Stimulated activated naive CD8-positive, alpha-beta T cell treated with anti-CD3 and anti-CD28 coated beads, Interleukin-15, Interleukin-2, amounts not matched to agents 100 U/mL and 50 U/mL, for 24 hours (primary cell): ENCODE measurements at places on chromosomes 13 and 19.

DNA sequence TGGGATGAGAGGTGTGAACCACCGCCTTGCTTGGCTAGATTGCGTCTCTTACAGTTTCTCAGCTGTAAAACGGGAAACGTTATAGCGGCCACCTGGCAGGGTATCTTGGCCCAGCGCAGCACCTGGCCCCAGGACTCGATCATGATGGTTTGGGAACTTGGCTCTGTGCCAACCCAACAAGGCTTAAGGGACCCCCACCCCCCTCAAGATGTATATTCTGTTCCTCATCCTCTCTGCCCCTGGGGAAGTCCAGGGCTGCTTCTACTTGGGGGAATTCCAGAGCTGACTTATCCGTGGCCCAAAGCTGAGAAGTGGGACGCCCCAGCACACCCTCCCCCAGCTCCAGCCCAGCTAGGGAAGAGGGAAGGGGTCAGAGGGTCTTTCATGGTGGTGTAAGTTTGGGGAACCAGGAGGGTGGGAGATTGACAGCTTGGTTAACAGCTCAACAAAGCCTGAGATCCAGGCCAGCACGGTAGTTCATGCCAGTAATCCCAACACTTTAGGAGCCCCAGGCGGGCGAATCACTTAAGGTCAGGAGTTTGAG is 695 bp downstream of the ICAM1 start:
- peak; percentile 57 for DNase-seq

GRCh38 chr19:10228920-10229319 is 2.2 kb downstream of the S1PR2 start:
- peak; percentile 41 for DNase-seq

DNA sequence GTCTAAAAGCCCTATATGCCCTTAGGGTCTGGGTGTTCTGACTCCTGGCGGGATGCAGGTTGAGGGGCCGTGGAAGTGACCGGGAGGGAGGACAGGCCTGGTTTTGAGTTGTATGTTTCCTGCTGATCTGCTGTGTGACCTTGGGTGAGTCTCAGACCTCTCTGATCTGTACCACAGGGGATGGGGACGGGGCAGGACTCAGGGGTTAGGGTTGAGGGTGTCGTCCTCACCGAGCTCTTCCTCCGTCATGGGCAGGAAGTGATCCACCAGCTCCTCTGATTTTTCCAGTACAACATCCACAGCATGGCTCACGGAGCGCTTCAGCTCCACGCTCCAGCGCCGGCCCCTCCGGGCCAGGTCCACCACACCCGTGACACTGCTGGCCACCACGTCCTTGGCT is 6.2 kb downstream of the PLIN5 start:
- DNase-seq, result no peak

DNA sequence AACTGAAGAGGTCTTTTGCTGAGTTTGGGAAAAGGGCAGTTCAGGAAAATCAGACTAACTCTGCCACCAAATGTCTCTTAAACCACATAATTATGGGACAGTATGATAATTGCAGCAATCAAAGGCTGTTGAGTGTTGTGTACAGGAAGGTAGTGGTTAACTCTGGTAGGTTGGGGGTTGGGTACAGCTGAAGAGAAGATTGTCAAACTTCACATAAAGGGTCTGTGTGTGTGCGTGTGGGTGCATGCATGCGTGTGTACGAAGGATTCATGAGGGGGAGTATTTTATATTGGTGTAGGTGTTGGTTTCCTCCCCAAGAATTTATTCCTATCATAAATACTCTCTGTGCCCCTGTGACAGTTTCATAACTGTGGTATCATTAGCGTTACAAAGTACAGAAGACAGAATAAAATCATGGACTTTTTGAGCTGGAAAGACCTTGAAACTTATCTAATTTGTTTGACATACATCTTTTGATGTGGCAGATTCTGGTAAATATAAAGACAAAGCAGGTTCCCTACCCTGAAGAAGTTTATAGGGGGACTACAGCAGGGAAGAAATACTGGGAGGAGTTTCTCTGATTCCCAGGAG is 94.1 kb downstream of the PCCA start:
- DNase-seq, result no peak

- no peak for DNase-seq
These were observed 1.7 kb upstream of the WBP4 start for GRCh38 chr13:41059456-41060081.

DNA sequence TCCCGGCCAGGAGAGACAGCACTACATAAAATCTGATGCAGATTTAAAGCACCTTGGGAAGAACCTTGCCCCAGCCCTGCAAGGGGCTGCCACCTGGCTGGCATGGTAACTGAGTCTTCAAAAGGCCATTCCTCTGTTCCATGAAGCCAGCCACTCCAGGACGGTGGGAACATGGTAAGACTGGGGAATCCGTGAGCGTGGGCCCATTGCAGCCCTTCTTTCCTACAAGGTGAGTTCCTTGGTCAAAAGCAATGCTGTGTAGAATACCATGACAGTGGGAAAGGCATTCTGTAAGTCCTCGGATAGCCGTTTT is 121.3 kb downstream of the SOX1 start:
- no peak for DNase-seq

DNA sequence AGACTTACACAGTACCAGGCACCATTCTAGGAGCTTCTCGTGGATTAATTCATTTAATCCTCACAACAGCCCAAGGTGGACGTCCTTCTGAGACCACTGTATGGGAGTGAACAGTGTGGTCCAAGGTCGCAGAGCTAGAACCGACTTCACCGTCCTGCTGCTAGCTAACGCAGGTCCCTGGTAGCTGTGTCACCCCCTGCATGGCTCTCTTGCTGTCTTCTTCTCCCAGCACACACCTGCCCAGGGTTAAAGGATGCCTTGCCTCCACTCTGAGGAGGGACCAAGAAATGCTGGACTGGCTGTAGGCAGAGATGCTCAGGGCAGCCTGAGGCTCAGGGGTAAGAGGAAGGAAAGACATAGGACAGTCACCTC is 3.0 kb downstream of the AKT2 start:
- no peak for DNase-seq

DNA sequence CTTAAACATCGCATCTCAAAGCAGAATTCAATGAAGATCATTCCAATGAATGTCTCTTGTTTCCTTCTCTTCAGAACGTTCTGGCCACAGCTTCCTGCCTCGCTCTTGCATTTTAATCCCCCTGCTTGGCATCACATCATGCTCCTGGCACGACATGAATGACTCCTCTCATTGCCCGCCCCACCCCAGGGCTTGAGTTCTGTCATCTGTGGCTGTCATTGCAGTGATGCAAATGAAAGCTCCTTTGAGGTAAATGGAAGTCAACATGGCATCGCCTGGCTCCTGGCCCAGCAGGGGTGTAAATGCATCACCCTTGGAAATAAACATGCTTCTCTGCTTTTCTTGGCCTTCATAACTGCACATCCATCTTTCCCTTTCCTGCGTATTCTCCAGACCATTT is 48.6 kb downstream of the SCEL start:
- DNase-seq, result no peak

DNA sequence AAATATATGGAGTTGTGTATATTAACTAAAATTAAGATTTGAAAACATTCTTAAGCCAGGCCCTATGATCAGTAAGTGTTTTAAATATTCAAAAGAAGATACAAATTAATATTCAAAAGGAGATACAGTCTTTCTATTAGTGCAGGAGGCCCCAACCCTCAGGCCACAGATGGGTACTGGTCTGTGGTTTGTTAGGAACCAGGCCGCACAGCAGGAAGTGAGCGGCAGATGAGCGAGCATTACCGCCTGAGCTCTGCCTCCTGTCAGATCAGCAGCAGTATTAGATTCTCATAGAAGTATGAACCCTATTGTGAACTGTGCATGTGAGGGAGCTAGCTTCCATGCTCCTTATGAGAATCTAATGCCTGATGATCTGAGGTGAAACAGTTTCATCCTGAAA is 232.9 kb downstream of the FOXO1 start:
- DNase-seq, result peak; percentile 27

DNA sequence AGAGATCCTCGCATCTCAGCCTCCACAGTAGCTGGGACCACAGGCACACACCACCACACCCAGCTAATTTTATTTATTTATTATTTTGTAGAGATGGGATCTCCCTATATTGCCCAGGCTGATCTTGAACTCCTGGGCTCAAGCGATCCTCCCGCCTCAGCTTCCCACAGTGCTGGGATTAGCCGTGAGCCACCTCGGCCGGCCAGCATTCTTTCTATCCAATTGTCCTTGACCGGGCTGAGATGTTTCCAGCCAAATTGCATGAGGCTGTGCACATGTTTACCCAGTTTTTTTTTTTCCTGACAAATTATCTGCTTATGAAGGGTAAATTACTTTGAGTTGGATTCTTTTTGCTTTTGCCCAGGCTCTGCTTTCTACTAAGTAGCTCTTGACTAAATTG is 28.2 kb downstream of the UNC13A start:
- no peak for DNase-seq

GRCh38 chr19:42206871-42207755 is 10.4 kb downstream of the DEDD2 start:
- no peak for DNase-seq

DNA sequence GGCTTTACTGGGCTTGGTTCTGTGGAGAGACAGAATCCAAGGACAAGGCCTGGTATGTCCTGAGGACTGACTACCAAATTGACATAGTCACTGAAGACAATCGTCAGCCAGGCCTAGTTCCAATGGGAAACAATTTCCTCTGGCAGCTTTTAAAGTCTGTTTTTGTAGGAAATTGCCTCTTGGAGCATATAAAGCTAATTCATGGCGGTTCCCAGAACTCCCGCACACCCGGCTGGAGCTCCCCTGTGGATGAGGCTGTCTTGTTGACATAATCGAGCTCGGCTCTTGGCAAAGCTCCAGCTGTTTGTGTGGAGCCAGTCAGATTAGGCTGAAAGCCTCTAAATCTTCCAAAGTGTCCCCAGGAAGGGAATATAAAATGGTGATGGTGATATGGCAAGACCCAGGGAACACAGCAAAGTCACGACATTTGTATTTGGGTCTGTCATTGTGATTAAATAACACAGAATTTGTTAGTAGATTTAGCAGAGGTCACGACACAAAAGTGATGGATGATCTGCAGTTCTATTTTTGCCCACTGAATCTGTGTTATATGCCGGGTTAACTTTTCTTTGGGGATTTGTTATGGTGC is 395.0 kb downstream of the PCDH9 start:
- DNase-seq, result no peak

- DNase-seq, result peak; percentile 71
These were observed 81.6 kb downstream of the DPF1 start for GRCh38 chr19:38142176-38143035.
